Right kidney (tissue), 9 donors: ENCODE measurements at places on chromosomes 1 and 21.

- no peak for DNase-seq
Observed at GRCh38 chr1:184056921-184057555, 5.5 kb downstream of the TSEN15 start.

DNA sequence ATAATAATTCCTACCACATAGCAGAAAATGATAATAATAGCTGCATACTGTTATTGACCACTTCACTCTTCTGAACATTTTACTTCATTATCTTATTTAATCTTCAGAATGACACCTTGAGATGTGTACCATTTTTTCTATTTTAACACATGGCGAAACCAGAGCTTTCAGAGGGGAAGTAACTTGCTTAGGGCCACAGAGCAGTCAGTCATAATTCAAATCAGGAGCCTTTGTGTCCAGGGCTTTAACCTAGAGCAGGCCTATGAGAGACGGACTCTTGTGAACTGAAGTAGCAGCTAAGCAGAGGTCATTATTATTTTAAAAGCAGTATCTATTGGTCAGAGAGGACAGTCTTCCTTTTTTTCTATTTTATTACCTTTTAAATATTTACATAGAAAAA lies 114.0 kb downstream of the ROR1 start:
- DNase-seq = no peak

DNA sequence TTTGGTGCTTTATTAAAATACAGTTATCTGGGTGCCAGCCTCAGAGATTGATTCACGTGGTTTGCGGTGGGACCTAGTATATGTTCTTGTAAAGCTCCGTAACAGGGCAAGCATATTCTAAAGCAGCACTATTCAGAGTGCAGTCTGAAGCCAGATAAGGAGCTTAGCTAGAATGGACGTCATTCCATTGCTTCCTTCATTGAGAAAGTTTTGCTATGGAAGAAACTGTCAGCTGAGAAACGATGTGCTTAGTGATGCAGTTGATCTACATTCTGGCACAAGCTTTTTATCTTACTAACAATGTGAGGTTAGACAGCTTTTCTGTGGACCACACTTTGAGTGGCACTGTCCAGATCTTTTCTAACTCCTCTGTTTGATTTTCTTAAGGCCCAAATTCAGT lies 26.2 kb downstream of the SLC44A3 start:
- no peak for DNase-seq

DNA sequence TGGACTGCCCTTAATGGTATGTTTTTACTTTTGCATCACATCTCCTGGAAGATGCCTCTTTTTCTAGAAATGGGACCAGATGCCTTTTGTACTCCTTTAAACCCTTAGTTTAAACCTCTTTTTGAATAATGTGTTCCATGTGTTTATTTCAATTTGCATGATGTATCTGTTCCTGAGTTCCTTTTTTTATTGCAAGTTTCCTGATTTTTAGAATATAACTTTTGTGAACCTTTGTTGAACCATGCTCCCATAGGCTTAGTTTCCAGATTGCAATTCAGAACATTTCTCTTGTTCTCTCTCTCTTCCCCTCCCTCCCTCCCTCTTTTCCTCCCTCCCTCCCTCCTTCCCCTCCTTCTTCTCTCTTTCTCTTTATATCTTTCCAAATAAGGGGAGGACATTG lies 81.9 kb downstream of the RGL1 start:
- DNase-seq = no peak

DNA sequence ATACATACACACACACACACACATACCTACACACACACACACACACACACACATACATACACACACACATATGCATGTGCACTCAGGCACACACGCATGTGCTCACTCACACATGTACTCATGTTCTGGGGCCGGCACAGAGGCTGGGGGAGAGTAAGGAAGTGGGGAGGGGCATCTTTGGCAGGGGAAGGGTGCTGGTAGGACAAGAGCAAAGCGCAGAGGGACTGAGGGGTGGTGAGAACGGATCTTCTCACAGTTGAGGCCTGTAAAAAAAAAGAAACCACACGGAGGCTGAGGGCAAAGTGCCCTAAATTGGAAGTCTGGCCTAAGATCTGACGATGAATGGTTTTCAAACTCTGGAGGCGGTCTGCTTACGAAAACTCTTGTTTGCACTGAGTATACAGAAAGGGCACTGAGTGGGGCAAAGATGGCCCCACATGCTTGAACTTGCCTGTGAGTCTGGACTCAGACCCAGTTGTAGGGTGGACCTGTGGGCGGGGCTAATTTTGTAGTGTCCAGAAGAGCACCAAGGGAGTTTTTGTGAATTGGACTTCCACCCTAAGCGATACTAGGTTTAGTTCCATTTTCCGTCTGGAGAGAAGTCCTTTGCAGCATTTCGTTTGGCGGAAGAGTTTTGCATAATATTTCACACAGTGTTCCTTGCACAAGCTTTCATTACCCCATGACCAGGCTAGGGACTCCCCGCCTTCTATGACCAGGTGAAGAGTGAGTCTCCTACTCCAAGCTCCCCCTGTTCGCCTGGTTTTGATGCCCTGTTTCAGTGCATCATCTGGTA lies 79.3 kb upstream of the LYST start:
- DNase-seq = no peak

DNA sequence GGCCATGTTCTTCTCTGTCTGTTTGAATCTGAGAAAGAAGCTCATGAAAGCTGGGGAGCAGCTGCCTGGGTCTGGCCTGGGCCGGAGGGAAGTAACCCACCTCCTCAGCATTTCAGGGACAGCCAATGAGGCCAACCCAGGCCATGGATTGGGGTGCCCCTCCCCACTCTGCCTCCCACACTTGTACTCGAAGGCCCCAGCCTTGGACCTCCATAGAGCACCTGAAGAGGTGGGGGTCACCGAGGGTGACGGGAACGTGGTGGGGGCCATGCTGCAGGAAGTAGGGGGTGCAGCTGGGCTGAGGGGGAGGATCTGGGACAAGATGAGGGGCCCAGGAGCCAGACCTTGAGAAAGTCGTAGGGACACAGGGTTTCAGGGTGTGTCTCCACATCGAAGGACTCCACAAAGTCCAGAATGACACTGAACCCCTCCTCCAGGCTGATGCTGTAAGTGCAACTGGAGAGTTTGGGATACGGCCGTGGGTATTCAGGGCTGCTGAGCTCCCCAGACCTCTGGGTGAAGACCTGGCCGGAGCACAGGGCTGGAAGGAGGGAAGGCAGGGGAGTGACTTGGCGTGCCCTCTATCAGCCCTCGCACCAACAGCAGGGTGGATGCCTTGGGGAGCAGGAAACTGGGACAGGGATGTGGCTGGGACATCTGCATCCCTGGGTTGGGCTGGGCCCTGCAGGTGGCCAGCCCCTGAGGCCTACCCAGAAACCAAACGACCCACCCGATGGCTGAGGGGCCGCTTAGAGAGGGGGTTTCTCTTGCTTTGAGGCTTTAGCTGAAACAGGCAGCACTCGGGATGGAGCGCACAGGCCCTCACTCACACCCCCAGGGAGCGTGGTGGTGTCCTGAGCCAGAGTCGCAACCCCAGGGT lies 3.8 kb downstream of the MASP2 start:
- DNase-seq = no peak

GRCh38 chr1:117657949-117658660 lies 52.3 kb downstream of the TENT5C start:
- no peak for DNase-seq

DNA sequence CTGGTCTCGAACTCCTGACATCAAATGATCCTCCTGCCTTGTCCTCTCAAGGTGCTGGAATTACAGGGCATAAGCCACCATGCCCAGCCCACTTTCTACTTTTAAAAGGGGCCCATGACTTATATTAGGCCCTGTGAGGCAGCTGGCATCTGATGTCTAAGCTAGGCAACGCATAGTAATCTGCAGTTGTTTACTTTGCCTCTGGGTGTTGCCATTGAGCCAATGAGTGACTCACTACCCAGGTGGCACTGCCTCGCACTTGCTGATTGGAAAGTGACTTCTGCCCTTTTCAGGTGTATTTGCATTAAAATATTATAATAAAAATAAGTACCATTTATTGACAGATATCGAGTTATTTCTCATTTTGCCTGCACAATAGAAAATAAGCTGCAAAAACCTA lies 84.9 kb downstream of the KIF14 start:
- DNase-seq = no peak

DNA sequence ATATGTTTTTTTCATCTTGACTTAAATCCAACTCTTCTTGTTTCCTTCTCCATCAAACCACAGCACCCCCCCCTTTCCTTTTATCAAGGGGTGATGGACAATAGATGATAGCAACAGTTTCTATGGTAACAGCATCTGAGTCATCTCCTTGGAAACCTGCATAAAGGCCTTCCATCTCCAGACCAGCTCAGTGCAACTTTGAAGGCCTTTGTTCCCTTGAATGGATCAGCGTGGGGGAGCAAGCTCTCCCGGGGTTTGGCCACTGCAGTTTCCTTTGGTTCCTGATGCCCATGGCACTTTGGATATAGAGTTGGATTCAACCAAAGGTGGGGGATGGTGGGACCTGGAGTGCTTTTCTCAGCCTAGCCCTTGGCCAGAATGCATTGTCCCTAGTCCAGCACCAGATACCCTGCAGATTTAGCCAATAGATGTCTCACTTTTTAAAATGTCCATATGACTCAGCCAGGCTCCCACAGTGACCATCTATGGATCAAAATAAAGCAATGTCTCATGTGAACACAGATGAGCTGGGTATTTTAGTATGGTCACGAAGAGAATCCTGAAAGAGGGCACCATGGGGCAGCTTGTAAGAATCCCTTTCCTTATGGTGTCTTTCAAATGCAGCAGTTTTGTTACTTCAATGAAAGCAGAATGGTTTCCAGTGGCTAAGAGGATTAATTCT lies 127.7 kb downstream of the SPATA46 start:
- no peak for DNase-seq

GRCh38 chr1:181557313-181557712 lies 74.0 kb downstream of the CACNA1E start:
- no peak for DNase-seq

DNA sequence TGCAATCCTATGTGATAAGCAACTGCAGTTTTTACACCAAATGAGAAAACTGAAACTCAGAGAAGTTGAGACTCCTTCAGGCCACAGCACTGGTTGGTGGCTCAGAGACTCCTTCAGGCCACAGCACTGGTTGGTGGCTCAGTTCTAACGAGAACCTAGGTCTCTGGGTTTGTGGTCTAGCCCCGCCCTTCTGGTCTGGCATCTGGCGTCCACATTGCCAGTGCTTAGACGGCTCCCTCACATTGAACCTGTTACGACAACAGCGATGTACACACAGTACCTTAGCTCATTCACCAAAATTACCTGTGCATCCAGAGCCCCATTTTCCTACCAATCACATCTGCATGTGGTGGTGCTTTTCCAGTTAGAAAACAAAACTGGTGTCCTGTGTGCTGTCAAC lies 66.1 kb downstream of the NID1 start:
- no peak for DNase-seq

DNA sequence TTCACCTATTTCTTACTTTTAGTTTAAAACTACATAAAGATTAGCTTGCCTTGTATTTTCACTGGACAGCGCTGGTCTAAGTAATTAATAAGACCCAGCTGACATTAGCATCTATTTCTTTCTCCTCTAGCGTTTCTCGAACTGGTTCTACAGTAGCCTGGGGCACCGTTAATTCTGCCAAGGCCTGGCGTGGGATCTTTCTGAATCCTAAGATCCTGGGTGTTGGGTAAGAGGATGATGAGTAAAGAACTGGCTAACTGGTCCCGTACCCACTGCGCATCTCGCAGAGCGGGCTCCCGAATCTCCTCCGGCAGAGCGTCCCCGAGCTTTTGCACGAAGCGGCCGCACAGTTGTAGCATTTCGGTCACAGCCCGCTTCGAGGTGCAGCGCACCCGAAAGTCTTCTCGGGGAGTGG lies 309 bp downstream of the NSL1 start:
- peak; percentile 91 for DNase-seq

- no peak for DNase-seq
Observed at GRCh38 chr1:107933736-107934135, 31.2 kb downstream of the VAV3 start.

- no peak for DNase-seq
Observed at GRCh38 chr1:12591267-12591938, 26.6 kb downstream of the DHRS3 start.

- DNase-seq = no peak
Observed at GRCh38 chr1:20578721-20579395, 10.0 kb upstream of the CDA start.

GRCh38 chr1:1173793-1174415 lies at the start of gene TTLL10:
TSS of gene TTLL10 (plus strand) at chr1:1173880. CDS start at chr1:1179216, 5,336 bp downstream.
- DNase-seq = peak; percentile 63

GRCh38 chr21:45850181-45850580 lies 131.4 kb upstream of the COL6A1 start:
- DNase-seq = no peak
